ENCODE measurements at places on chromosomes 13 and 19.
A peak's percentile ranks its signal among the peaks of the same experiment; 100 is the strongest.

GRCh38 chr19:49845414-49845813 is 5.5 kb upstream of the PTOV1 start:
- DNase-seq, result no peak

- peak; percentile 51 for DNase-seq
Measured at GRCh38 chr19:46714444-46715106, 2.3 kb downstream of the PRKD2 start.

GRCh38 chr19:17073869-17074633 is 1.2 kb downstream of the HAUS8 start:
- DNase-seq, result peak; percentile 53

DNA sequence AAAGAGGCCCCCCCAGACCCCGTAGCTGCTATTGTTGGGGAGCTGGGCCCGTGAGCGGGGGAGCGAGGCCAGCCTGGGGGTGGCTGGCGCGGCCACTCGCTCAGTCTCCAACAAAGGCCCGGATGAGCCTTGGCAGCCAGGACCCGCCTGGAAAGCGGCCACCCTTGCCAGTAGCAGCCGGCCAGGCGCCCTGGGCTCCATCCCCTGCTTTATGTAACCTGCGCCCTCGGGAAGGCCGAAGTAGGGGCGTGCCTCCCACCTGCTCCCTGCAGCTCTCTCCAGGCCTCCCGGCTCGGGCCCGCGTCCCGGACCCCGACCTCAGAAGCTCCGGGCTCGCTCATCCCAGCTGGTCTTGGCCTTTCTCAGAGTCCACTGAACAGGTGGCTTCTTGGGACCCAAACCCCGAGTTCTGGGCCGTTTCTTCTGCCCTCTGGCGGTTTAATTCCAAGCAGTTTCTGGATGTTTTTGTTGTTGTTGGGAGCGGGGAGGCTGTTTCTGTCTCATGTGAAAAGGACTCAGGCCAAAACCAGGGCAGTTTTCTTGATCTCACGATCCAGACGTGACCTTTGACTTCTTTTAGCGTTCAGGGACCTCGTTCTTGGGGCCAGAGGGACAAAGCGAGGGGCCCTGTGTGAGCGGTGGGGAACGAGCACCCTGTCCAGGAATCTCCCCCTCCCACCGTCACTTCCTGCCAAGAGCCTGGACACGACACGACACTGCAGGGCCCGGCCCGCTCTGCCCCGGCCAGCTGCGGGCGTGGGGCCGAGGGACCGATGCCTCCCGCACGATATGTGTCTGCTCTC is 1.2 kb downstream of the CDC34 start:
- DNase-seq, result peak; percentile 79

DNA sequence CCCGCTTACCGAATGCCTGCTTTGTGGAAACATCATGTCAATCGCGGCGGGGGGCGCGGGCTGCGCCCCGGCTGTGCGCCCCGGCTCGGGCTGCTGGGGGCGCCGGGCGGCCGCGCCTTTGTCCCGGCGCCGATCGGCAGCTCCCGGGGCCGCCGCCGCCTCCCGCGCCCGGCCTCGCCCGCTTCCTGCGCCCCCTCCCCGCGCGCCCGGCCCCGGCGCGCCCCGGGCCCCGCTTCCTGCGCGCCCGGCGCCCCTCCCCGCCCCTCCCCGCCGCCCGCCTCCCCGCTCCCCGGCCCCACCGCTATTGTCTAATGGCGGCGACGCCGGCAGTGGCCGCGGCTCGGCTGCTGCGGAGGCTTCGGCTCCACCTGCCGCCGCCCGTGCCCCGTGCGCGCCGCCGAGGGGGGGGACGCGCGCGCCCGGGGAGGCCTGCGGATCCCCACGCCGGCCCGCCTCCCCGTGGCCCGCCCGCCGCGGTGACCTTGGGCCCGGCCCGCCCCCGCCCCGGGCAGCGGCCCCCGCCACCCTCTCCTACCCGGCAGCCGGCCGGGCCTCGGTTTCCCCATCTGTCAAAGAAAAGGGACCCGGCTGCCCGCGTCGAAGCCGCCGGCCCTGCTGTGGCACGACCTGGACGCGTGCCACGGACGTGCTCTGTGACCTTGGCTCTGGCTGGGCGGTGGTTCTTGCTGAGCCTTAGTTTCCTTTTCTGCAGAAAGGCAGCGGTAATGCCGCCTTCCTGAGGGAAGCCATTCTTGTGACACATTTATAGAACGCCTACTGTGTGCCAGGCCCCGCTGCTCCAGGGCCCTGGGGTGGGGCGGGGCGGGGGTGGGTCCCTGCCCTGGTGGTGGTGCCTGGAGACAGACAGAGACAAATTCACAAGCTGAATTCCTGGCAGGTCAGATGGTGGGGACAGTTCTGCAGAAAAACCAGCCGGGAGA is at the start of gene TLE5:
TSS of gene TLE5 (minus strand) at position 331 of the 941 bp plus-strand sequence. CDS start at position 36, 295 bp downstream.
- DNase-seq, result peak; percentile 65

GRCh38 chr13:48317511-48318376 is 14.2 kb downstream of the RB1 start:
- DNase-seq, result no peak

- peak; percentile 50 for DNase-seq
Measured at GRCh38 chr19:32373585-32374295, 28.3 kb downstream of the ZNF507 start.
